Thyroid gland (tissue), 4 donors: ENCODE measurements at places on chromosomes 2 and 18. TPM values are rescaled to one million over a fixed set of nuclear protein-coding genes. Genes with fewer than 3 reads are reported as not detected.
A peak's percentile ranks its signal among the peaks of the same experiment; 100 is the strongest.

DNA sequence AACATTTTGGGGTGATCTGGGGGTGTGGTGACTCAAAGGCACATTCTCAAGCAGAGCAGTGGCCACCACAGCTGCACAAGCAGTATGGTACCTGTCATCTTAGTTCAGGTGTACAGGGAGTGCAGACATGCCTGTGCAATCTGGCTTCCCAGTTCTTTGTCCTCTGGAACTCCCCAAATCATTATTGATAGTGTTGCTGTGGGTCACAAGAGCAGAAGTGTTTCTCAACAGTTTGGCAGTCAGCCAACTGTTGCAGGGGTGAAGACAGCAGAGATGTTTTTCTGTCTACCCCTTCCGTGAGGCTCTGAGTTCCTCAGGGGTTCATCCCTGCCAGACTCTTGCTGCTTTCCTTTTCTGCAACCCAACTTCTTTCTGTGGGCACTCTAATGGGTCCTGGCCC is 206.5 kb upstream of the ZSWIM2 start:
- no peak overlapping the region for H3K4me3 ChIP-seq
- H3K4me1 ChIP-seq, result no peaks in the 10 kb centered on the region
- no peaks in the 10 kb centered on the region for H3K27me3 ChIP-seq

- no peaks in the 10 kb centered on the region for H3K4me1 ChIP-seq
- H3K27me3 ChIP-seq, result no peaks in the 10 kb centered on the region
- H3K4me3 ChIP-seq, result no peak overlapping the region
- H3K36me3 ChIP-seq, result no peaks in the 10 kb centered on the region
- DNase-seq, result no peak
Observed at GRCh38 chr18:70220628-70221027, 15.1 kb upstream of the RTTN start.

Gene TRABD2A
- 0.20 TPM for total RNA-seq

- H3K27me3 ChIP-seq, result no peaks in the 10 kb centered on the region
- H3K4me3 ChIP-seq, result no peak overlapping the region
- no peak for DNase-seq
- H3K4me1 ChIP-seq, result no peaks in the 10 kb centered on the region
Observed at GRCh38 chr2:11663427-11663826, 6.6 kb downstream of the NTSR2 start.

Gene GALNT13
- total RNA-seq, result 0.13 TPM

DNA sequence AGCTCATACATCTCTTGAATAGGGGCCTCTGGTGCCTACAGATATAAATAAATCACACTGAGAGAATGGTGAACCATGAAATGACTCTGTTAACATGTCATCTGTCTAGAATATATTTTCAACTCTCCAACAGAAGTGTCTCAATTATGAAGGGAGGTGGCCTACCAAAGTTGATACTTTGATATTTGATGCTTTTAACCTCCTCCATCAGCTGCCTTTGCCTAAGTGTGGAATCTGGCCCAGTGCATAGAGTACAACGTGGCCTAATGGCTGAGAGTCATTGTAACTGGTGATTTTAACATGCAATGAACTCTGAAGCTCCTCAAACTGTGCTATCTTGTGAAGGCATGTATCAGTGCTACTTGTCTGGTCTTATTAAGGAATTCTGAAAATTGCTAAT is 93.4 kb downstream of the MYO3B start:
- peak; percentile 35 for DNase-seq
- no peaks in the 10 kb centered on the region for H3K27me3 ChIP-seq
- no peaks in the 10 kb centered on the region for H3K4me1 ChIP-seq

Gene SMYD5
- 16.3 TPM for total RNA-seq

Gene IL36G
- total RNA-seq, result not detected

DNA sequence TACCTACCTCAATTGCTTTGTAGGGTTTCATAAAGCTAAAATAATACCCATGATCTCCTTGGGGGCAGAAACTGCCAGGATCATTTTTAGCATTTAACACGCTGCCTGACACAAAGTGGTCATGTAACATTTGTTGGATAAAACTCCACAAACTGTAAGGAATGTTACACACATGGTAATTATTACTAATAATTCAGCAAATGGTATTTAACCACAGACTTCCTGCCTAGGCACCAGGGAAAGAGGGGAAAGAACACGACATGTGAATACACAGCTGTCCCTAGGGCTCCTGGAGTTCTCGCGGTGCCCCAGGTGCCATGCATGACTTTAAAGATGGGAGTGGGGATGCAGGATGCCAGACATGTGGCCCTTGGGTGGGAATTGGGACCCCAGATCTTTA is 43.5 kb downstream of the ASAP2 start:
- H3K27ac ChIP-seq, result no peak overlapping the region
- no peaks in the 10 kb centered on the region for H3K36me3 ChIP-seq
- DNase-seq, result no peak
- H3K27me3 ChIP-seq, result no peaks in the 10 kb centered on the region

GRCh38 chr2:25491003-25491696 is 149.4 kb upstream of the DNMT3A start:
- no peak overlapping the region for H3K27ac ChIP-seq
- H3K27me3 ChIP-seq, result no peaks in the 10 kb centered on the region
- no peak overlapping the region for H3K4me3 ChIP-seq
- H3K4me1 ChIP-seq, result peaks cover 12% of the 10 kb centered on the region
- no peak for DNase-seq

Gene TEKT4
- total RNA-seq, result 0.88 TPM

Gene EVX2
- total RNA-seq, result not detected

Gene POTEI
- total RNA-seq, result not detected

Gene PTH2R
- not detected for total RNA-seq

Gene IL36A
- not detected for total RNA-seq

Gene ASXL2
- 19.6 TPM for total RNA-seq
